SW480 (cell line): ENCODE measurements at places on chromosomes 4 and X.

DNA sequence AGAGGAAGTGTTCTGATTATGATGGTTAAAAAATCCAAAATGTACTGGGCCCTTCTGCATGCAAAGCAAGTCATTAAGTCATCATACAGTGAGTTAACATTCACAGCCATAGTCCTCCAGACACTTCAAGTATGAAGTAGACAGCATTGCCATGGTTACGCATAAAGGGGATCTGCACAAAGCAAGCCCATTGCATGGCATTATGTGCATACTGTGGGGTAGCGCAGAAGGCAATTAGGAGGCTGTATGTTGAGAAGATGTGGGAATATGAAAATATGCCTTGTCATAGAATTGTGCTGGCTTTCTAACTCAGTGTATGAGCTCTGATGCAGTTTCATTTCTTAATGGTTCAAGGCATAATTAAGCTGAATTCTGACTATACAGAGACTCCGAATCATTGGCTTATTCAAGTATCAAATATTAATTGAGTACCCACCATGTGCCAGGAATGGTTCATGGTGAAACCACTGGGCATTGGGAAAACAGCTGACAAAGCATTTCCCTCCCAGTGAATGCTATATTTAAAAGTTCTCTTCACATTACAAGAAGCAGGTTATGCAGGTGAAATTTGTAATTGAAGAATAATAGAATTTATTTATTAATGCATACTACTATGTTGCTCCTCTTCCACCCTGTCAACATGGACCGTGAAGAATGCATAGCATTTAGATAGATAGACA is 588.9 kb downstream of the ZNF674 start:
- no peak for DNase-seq

DNA sequence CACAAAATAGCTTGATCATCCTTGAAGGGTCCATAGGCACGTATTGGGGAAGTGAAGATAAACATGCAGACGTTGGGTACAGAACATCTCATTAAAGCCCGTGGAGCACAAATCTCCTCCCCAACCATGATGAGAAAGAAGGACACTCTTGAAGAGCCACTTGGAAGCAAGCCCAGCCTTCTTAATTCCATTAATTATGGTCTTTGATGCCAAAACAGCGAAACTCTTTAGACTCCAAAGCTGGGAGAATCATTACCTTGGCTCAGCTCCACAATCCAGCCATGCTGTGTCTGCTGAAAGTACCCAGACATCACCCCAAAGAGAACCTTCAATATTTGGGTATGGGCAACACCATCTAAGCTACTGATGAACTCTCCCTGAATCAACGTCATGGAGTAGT is 169.0 kb upstream of the MBNL3 start:
- DNase-seq = no peak

- DNase-seq = no peak
Measured at GRCh38 chrX:120014354-120015130, 62.9 kb downstream of the RHOXF2B start.

DNA sequence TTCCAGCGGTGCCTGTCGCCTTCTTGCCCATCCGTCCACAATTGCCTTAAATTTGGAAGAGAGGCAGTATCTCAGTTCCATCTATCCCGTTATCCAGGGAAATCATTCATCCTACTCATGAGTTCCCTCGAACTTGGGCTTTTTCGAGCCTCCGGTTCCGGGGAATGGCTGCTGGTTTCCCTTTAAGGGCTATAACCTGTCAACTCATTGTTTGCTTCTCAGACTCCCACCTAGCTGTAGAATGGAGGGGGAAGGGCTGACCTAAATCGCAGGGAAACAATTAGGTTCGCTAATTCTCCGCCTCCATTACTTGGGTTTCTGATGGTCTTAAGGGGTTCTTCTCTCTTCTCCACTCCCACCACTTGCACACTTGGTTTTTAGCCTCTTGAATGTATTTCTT is 1.2 kb downstream of the UCHL1 start:
- no peak for DNase-seq

DNA sequence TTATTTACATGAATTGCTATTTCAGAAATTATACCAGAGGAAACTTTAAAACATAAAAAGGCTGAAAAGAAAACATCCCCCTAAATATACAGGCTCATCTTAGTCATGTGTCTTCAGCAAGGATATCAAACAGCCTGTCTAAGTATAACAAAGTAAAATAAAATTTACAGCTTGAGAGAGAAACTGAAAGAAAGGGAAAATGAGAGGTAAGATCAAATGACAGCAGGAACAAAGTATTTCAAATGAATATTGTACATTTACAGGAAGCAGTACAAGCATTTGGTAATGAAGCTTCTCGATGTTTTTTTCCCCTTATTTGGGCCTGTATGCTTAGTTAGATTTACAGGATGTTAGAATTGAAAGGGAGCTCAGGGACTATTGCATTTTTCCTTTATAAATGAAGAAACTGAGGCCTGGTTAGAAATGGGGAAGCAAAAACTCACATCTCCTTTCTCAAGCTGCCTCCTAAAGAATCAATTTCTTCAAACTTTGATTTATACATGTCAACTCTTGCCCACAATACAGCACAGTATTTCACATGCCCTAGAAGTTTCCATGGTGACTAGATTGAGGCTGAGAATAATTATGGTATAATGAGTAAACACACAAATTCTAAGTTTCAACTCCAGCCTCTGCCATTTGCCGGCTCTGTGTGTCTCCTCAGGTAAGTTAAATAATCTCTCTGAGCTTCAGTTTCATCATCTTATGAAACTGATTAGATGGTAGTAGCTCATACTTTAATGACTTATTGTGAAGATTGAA is 29.3 kb downstream of the DAPP1 start:
- DNase-seq = no peak

- peak; percentile 33 for DNase-seq
Measured at GRCh38 chr4:16289897-16290554, 63.8 kb upstream of the TAPT1 start.

DNA sequence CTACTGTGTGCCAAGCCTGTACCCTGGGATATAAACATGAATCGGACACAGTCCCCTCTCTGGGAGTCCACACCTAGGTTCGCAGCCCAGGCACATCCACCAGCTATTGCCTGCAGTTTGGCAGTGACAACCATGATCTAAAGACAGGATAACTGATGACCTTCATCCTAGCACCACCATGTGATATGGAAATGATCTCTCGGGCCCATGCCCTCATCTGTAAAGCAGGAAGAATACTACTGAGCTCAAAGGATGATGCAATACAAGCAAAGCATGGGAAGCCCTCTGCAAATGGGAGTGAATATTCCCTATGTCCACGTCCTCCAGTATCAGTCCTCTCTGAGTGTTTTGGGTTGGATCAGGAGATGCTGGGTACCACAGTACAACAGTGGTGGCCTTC is 80.9 kb upstream of the MSX1 start:
- DNase-seq = peak; percentile 23

GRCh38 chrX:50103176-50103575 is 97.6 kb downstream of the AKAP4 start:
- no peak for DNase-seq

- DNase-seq = no peak
Measured at GRCh38 chr4:29861307-29861706, 858.9 kb upstream of the PCDH7 start.

GRCh38 chrX:31423609-31424189 is 351.9 kb upstream of the FTHL17 start:
- peak; percentile 13 for DNase-seq

GRCh38 chr4:7466215-7466614 is 31.5 kb upstream of the PSAPL1 start:
- no peak for DNase-seq

DNA sequence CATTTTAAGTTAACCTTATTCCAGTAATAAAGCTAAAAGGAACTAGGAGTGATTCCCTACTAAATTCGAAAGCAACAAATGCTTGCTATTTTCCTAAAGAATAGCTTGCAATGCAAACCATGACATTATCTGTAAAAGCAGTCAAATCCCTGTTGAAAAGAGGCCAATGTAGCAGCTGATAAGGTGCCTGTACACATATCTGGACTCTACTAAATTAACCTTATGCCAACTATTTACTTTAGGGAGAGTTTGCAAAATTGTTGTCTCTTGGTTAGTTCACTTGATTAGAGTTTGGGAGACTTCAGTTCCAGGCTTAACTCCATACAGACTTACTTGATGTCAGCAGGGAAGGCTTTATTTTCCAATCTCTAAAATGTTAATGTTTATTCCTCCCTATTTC is 6.0 kb downstream of the IL13RA2 start:
- no peak for DNase-seq

DNA sequence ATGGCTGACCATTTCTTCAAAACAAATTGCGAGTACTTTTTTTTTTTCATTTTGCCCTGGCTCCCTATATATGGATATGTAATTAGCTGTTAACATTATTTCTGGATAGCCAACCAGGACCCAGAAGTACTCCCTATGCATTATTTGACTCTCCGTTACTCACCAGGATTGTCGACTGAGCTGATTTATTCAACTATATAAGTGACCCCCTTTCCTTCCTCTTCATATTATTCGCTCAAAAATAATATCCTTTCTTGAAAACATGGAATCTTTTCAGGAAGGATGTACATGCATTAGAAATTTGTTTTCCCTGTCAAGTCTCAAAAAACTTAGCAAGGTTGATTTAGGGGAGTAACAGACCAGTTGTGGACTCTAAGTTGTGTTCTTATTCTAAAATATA is 114.1 kb upstream of the KLHL4 start:
- no peak for DNase-seq

DNA sequence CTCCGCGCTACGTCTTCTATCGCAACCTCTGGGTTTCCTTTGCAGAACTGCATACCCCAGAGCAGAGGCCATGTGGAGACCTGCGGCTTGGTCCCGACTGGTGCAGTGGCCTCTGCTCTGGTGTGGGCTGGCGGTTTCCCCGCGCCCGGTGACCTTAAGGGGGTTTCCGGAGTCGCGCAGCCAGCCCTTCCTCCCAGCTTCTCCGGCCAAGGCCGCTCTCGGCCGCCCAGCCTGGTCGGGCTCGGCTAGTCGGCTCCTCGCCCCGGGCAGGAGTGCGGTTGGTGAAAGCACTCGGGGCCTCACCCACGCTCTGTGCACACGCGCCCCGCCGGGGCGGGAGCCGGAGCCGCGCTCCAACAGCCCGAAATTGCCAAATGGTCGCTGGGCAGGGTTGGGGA is 84.9 kb downstream of the BCOR start:
- DNase-seq = no peak

GRCh38 chrX:115949900-115950822 is 220.4 kb upstream of the AGTR2 start:
- no peak for DNase-seq

DNA sequence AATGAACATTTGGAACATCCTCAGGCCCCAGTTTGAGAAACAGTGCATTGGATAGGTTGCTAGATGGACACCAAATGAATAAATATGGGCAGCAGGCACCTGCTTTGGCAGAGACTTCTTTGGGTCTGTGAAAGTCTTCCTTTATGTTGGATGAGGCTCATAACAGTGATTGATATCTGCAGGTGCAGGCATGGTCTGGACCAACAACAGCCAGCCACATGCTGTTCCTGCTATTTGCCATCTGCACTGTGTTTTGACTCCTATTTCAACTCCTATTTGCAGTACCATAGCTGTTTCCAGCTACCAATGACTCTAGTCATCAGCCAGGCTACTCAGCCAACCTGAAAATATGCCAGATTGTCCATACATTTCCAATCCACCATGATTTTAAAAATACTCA is 60.9 kb downstream of the ANAPC4 start:
- no peak for DNase-seq

GRCh38 chrX:12843061-12843667 is 23.7 kb upstream of the TLR7 start:
- DNase-seq = no peak

- no peak for DNase-seq
Measured at GRCh38 chr4:30802622-30803323, 82.6 kb downstream of the PCDH7 start.

GRCh38 chr4:7166237-7166636 is 26.1 kb upstream of the SORCS2 start:
- no peak for DNase-seq

DNA sequence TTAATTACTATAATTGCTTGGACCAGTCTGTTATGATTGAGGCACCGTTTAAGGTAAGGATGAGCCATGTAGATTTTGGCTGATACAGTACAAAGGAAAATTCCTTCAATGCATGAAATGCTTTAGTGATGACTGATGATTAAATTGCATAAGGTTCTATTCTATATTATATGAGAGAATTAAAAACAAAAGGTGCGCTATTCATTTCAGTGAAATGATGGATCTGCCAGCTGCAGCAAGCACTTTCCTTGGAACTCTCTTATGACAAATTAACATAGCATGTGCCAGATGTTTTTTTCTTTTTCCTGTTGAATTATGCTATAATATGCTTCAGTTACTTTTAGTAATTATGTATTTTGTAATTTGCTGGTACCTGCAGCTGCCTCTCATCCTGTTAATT is 98.5 kb downstream of the JADE1 start:
- DNase-seq = no peak

- DNase-seq = no peak
Measured at GRCh38 chrX:44884944-44885343, 12.0 kb downstream of the KDM6A start.

GRCh38 chr4:176268963-176269362 is at the start of gene ASB5:
Gene ASB5 (minus strand): TSS chr4:176269222. CDS start chr4:176269108, 114 bp downstream.
- DNase-seq = no peak

DNA sequence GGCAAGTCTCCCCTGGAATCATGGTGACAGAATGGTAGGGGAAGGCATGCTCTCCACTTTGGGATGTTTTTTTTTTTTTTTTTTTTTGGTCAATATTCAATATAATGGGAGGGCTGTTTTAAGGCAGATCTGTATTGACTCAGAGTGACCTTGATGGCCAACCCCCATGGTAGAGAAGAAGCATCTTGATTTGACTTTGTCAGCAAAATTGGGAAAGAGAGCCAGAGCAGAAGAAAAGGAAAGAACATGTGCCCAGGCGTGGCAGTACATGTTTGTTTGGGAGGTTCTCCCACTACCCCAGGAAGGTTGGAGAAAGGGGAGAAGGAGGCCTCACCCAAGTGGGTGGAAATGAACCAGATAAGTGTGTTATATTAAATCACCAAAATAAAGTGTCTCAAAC is 62.2 kb upstream of the TBC1D9 start:
- no peak for DNase-seq

DNA sequence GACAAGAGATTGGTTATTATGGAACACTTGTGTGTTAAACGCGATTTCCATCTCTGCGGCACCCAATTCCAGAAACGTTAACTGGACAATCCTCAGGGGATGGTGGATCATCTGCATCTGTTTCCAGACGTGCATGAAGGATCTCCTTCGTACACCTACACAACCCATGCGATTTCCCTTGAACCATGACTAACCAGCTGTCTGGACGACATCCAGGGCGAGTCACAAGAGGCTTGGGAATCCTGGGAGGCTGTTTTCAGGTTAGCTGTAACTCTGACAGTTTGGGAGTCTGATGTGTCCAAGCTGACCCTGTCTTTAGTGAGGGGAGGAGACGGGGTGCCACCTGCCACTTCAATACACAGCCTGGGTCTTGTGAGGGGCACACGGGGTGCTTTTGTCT is 84.5 kb downstream of the GATB start:
- DNase-seq = no peak

- no peak for DNase-seq
Measured at GRCh38 chrX:12802741-12803140, 11.5 kb downstream of the PRPS2 start.

- DNase-seq = peak; percentile 5
Measured at GRCh38 chr4:88320780-88321373, 36.5 kb upstream of the PPM1K start.

GRCh38 chrX:49309401-49309981 is 6.0 kb downstream of the GAGE10 start:
- DNase-seq = no peak
